ENCODE measurements at places on chromosomes 5 and 9.

DNA sequence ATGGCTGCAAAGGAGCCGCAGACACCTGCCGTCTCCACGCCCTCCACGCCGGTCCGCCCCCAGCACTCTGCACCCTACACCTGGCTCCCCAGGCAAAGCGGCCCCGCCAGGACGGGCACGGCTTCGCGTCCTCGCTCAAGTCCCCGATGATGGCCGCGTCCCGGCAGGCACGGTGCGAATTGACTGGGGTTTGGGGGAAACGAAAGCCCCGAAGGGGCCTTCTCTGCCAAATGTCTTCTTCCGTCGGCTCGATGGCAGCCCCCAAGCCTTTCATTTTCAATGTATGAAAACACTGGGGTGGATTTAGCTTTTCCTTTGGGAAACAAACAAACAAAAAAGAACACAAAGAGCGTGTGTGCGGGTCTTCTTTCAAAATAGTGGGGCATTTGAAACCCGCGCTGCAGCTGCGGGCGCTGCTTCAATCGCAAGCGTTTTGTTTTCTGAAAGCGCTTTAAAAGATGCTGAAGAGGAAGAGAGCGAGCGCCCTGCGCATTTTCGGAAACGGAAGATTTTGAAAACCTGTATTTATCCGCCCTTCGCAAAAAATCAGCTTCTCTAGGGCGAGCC is 160.0 kb downstream of the RMI1 start:
- DNase-seq, result no peak

DNA sequence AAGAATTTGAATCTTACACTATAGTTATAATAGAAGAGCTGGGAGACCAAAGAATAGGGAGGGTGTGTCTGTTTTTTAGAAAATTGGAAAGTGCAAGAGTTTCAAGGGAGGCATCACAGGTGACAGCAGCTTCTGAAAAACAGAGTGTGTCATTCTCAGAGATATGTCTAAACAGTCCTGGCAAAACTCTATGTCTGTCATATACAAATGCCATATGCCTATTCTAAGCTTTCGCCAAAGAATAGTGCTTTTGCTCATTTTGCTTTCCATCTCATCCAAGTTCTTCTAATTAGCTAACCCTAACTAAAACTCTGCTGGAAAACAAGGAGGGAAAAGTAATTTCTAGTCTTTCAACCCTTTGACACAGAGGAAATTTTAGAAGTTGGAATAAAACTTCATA is 388.0 kb upstream of the TYRP1 start:
- no peak for DNase-seq

DNA sequence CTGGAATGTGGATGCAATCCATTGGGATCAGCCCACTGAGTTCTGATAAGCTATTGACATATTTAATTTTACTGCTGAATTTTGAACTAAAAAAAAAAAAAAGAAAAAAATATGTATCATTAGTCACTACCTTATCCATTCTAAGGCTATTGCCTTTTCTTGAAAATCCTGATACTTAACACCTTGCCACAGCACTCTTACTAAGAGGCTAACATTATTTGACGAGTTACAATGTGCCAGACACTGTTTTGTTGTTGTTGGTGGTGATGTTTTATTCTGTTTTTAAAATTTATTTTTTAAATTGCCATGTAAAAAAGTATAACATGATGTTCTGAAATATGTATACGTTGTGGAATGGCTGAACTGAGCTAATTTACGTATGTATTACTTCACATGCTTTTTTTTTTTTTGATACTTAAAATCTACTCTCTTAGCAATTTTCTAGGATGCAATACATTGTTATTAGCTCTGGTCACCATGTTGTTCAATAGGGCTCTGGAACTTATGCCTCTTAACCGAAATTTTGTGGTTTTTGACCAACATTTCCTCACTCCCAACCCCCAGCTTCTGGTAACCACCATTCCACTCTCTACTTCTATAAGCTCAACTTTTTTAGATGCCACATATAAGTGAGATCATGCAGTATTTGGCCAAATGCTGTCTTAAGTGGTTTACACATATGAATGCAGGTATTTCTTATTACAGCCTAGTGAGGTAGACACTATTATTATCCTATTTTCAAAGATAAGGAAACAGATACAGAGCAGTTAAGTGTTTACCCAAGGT is 134.8 kb upstream of the PCA3 start:
- DNase-seq, result no peak

GRCh38 chr5:149320791-149321330 is 24.4 kb upstream of the GRPEL2 start:
- DNase-seq, result no peak

- DNase-seq, result no peak
These were observed 95.3 kb downstream of the TTLL11 start for GRCh38 chr9:121997791-121998190.

GRCh38 chr5:107219993-107220392 is 450.7 kb downstream of the EFNA5 start:
- no peak for DNase-seq

GRCh38 chr5:158819840-158820620 is 279.7 kb downstream of the EBF1 start:
- DNase-seq, result no peak

GRCh38 chr5:154757814-154758406 is 2.7 kb downstream of the LARP1 start:
- peak; percentile 45 for DNase-seq

- no peak for DNase-seq
These were observed 890.5 kb upstream of the CTNND2 start for GRCh38 chr5:12794476-12795332.

DNA sequence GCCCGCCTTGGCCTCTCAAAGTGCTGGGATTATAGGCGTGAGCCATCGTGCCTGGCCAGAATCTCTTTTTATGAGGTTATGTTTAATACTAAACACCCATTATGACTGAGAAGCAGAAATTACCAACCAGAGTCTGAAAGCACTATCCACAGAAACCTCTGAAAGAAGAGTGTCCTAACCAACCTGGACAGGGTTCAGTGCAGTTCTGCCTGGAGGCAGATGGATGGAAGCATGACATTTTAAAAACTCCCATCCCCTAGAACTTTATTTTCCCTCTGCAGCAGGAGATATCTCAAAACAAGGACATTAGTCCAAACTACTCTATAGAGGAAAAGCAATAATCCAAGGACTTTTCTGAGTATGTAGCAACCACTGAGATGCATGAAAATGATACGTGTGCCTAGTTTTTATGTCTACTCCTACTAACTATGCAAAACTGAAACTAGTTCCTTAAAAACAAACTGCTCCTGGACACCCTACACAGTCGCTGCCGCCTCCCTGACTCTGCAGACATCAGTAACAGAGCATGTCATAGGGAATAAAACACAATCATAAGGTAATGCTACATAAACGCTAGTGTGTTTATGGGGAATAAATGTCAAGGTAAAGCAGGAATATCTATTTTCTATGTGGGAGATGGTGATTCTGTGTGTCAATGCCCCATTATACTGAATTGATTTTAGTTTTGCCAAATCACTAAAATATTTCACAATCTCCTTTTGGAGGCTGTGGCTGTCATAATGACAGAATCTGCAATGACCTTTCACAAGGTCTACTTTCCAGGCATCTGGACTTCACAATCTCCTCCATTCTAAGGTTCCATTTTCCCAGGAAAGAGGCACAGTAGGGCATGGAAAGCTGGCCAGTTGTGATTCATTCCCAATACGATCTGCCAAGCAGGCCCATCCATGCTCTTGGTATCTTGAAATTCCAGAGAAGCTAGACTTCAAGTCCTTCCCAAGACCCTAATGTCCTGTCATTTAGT is 122.8 kb downstream of the SIL1 start:
- no peak for DNase-seq

Measured in stimulated activated CD8-positive, alpha-beta memory T cell treated with anti-CD3 and anti-CD28 coated beads, Interleukin-15, amount 100 ng/mL, for 4 hours (primary cell).